ENCODE measurements at places on chromosomes 7 and 10.
A peak's percentile ranks its signal among the peaks of the same experiment; 100 is the strongest.

DNA sequence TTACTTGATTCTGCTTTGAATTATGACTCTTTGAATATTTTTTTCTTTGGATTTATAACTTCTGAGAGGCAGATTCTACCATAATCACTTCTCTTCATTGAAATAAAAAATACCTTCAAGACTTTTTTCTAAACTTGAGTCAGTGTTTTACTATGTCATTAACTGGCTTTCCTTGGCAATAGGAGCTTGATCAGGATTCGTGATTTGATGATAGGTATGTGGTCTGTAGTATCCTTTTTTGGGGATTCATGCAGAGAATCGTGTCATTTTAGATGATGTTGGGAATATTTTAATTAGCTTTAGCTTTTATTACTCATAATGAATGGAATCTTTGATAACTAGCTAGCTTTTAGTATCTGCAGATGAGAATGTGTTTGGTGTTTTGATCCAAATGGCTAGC is 83.3 kb downstream of the PHTF2 start:
- no peak for DNase-seq

DNA sequence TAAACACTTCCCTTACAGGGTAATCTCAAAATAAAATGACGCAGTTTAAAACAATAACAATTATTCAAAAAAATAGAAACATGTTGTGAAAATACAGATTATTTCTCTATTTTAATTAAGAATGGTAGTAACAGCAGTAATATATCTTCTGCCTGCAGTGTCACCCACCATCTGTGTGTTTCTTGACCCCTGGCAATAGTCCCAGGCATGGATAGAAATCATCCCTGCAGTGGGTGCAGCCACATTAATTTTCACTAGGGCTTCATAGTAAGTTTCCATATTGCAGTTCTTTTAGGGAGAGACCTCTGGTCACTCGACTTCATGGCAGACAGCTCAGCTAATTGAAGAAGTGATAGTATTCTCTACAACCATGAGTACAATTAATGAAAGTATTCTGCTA is 470.1 kb upstream of the TEX47 start:
- no peak for DNase-seq

DNA sequence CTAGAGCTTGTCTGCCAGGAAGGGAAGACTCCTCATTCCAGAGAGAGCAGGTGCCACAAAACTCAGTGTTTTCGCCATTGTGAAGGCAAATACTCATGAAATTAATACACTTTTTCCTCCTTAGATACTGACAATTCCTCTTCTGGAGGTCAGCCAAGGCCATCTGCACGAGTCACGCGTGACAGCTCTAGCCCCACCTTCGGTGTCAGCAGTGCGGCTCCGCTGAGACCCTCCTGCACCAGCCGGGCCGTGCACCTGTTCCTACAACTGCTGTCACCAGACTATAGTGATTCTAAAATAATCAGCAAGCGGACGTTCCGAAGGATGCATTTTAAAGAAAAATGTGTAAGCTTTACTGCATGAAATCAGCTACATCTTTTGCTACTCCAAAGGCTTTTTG is 127.7 kb downstream of the DIP2C start:
- no peak for DNase-seq

DNA sequence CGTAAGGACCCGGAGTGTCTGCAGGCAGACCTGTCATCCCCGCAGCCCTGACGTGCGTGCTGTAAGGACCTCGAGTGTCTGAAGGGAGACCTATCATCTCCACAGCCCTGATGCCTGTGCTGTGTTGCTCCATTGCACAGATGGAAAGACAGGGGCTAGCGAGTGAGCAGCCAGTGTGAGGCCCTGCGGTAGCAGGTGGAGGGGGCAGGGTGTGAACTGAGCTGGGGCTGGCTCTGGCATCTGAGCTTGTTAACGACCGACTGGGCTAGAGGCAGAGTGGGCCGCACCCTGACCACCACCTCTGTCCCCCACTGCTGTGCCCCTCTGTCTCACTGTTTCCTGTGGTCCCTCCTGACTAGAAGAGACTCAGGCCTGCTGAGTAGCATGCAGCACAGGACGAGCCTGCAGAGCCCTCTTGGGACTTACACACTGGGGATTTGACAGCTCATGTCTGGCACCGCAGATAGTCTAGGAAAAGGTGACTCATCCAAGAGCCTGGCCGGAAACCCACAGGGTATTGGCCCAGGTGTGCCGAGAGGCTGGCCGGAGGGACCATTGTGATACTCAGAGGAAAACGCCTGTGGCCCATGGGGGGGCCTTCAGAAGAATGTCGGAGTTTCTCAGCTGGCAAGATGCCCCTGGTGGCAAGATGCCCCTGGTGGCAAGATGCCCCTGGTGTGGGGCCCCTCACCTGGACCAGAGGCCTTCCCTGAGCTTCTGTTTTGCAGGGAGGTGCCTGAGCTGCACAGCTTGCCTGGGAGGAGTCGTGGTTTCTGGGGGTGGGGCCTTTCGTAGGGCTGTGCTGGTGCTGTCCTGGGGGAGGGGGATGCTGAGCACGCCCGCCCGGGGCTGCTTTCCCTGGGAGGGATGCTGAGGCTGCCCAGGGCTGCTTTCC is 34.3 kb downstream of the INPP5A start:
- peak; percentile 47 for DNase-seq

- DNase-seq, result no peak
Measured at GRCh38 chr10:53166325-53166724, 393.7 kb upstream of the MBL2 start.

DNA sequence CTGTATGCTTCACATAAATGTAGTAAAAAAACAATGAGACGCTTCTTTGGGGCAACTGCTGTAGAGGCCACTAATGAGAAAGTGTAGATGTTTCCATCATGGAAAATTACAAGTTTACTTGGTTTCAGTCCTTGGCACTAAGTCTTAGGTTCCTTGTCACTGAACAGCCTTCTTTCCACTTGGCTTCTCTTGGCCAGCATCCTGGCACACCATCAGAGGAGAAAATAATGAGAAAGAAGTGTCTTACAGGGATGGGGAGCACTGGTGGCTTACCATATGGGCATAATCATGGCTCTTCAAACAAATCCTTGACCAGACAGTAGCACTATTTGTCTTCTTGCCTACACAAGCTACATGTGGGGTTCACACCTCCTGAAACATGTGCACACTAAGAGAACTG is 22.5 kb upstream of the SH3PXD2A start:
- no peak for DNase-seq

DNA sequence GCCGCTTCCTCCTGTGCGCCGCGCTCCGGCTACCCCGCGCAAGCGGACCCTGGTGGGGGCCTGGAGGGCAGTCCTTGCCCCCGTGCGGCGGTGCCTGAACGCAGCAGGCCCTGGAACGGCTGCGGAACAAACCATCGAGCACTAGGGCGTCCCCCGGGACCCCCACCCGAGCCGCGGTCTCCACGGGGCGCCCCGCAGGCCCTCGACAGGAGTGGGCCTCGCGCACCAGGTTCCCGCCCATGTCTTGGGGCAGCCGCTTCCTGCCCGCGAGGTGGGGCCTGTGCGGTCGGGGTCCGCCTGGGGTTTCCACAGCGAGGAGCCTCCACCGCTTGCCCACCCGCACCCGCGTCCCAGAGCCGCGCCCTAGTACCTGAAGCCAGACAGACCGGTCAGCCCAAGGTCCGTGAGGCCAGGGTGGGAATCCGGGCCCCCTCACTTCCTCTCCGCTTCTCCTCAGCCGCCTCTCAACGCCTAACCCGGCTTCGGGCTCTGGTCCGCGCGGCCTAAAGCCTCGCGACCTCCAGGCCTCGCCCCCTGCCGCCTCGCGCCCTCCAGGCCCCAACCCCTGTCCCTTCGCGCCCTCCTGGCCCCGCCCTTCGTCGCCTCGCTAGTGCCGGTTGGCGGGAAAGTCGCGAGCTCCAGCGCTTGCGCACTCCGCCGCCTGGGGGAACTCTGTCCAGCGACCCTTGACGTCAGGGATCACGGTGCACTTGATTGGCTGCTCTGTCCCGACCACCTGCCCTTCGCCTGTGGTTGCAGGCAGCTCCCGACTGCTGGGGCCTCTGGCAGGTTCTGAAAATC is 7.0 kb upstream of the GBX1 start:
- peak; percentile 17 for DNase-seq

DNA sequence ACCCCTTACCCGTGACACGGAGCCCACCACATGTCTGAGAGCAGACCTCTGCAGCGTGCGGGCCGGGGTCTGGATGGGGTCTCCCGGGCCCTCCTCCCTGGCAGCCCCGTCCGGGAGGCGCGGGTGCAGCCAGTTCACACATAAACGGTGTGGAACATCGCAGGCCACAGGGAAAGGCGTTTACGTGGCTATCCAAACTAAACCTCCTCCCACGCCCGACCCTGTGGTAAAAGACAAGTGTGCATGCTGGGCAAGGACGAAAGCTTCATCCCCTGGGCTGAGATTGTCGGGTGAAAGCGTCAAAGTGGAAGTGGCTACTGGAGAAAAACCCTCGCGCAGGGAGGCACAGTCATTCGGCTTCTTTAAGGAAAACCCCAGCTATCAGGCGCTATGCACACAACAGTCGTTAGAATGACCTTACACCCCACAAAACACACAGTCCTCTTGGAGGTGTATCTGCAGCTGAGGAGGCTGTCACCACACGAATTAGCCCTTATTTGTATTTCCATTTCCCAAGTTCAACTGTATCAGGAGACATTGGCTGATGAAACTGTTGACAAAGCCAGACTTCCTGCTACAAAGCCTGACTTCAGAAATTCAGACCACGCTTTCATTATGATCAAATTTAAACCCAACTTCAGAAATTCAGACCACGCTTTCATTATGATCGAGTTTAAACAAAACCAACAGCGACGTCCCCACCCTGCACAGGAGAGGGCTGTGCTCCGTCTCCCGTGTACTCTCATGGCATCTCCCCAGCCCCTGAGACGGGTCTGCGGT is 15.3 kb downstream of the GPER1 start:
- peak; percentile 10 for DNase-seq

- DNase-seq, result no peak
Measured at GRCh38 chr10:24674892-24675632, 48.6 kb downstream of the ARHGAP21 start.

- DNase-seq, result no peak
Measured at GRCh38 chr10:98433881-98434732, 12.6 kb downstream of the HPS1 start.

GRCh38 chr7:92260248-92260781 is 14.5 kb downstream of the ANKIB1 start:
- no peak for DNase-seq

DNA sequence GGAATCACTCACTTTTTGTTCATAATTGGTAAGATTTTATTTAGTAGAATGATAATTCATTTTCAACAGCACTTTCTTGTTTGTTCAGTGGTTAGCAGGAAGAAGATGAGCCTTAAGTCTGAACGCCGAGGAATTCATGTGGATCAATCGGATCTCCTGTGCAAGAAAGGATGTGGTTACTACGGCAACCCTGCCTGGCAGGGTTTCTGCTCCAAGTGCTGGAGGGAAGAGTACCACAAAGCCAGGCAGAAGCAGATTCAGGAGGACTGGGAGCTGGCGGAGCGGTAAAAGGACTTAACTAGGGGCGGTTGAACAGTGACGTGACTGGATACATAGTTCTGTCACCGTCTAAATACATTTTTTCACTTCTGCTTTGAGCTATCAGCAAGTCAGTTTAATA is 31.3 kb downstream of the RABGEF1 start:
- no peak for DNase-seq

DNA sequence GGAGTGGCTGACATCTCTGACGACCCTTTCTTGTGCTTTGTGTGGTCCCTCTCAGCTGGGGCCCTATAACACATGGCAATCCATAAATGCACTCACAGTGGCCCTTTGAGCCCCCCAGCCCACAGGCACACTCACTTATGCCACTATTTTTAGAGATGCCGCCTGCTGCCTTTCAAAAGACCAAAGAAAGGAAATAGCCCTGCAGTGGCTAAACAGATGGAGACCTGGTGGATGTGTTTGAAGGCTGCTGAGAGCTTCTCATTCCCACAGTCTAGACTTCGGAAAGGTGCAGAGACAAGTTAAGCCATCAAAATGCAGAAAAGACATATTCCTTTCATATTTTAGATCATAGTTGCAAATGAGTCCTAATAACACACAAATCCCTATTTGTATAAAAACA is 42.0 kb upstream of the PDZD8 start:
- DNase-seq, result no peak

DNA sequence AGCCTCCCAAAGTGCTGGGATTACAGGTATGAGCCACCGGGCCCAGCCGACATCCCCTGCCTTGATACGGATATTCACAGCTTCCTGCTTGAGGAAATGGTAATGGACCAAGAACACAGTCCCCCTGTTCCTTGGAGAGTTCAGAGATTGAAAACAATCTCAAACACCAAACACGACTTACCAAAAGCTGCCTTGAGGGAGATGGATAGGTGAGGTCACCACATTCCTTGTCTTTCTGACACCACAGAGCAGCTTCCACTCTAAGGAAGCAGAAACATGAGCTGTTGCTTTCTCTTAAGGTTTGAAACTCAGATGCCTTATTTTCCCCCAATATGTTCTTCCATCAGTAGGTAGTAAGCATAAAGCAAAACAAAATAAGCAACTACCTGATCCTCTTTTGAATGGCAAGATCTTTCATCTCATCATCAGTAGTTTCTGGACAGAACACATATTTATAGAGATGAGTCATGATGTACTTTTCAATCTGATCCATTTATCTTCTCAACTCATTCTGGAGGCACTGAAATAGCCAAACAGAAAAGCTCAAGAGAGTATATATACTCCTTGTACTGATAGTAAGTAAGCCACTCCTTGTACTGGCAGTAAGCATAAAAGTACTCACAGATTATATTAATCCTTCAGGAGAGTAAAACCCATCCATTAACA is 199.1 kb upstream of the KCTD7 start:
- DNase-seq, result no peak

DNA sequence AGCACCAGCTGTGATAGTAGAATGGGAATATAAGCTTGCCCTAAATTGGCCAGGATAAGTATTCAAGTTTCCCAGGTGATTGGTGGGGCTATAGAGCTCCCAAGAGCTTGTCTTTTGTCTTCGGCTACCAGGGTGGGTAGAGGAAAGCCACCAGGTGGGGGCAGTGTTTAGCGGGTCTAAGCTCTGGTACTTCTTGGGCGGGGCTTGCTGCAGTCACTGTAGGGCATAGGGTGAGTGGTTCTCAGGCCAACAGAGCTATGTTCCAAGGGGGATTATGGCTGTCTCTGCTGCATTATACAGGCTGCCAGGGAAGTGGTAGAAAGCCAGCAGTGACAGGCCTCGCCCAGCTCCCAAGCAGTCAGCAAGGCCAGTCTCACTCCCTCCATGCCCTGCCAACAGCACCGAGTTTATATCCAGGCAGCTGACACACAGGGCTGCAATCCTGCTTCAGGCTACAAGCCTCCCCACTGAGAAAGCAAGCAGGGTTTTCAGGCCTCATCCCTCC is 110.7 kb downstream of the ZNF467 start:
- peak; percentile 60 for DNase-seq

GRCh38 chr10:22436893-22437619 is 91.8 kb downstream of the SPAG6 start:
- DNase-seq, result peak; percentile 93

DNA sequence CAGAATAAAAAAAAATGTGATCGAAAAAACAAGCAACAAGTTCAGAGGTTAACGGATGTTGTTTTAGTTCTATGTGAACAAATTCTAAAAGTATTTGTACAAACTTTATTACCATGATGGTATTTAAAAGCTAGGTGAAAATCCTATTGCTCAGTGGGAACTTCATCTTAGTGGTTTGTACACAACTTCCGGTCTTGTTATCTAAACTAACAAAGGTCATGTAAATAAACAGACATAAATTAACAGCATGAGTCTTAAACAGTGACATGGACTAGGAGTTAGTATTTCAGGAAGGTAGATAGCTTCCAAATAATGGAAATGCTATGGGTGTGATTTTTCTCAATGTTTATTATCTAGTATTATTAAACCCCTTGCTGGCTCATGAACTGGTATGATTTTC is 83.8 kb downstream of the SPAG6 start:
- no peak for DNase-seq

GRCh38 chr10:28883741-28884423 is 206.6 kb downstream of the BAMBI start:
- DNase-seq, result no peak

GRCh38 chr10:17010363-17011145 is 119.1 kb downstream of the CUBN start:
- DNase-seq, result no peak
